ENCODE measurements at places on chromosomes 12 and 14. TPM values are rescaled to one million over a fixed set of nuclear protein-coding genes. Genes with fewer than 3 reads are reported as not detected.

Gene MAP4K5
- 28.4 TPM for total RNA-seq

Gene EML5
- total RNA-seq = not detected

Gene PFKM
- total RNA-seq = 45.8 TPM

Gene PRH2
- total RNA-seq = not detected

Gene NR1H4
- not detected for total RNA-seq

Gene ARHGEF25
- 0.26 TPM for total RNA-seq

Gene WDR89
- 15.1 TPM for total RNA-seq

Gene DYNLL1
- 325 TPM for total RNA-seq

Gene HOXC12
- total RNA-seq = not detected

Gene GLIPR1L1
- total RNA-seq = not detected

Gene FBLN5
- total RNA-seq = 0.26 TPM

Measured in bronchial epithelial cell (primary cell).